ENCODE measurements at places on chromosomes 13 and 19. TPM values are rescaled to one million over a fixed set of nuclear protein-coding genes. Genes with fewer than 3 reads are reported as not detected.

- DNase-seq: no peak
These were observed 18.4 kb upstream of the RCBTB2 start for GRCh38 chr13:48551329-48551728.

DNA sequence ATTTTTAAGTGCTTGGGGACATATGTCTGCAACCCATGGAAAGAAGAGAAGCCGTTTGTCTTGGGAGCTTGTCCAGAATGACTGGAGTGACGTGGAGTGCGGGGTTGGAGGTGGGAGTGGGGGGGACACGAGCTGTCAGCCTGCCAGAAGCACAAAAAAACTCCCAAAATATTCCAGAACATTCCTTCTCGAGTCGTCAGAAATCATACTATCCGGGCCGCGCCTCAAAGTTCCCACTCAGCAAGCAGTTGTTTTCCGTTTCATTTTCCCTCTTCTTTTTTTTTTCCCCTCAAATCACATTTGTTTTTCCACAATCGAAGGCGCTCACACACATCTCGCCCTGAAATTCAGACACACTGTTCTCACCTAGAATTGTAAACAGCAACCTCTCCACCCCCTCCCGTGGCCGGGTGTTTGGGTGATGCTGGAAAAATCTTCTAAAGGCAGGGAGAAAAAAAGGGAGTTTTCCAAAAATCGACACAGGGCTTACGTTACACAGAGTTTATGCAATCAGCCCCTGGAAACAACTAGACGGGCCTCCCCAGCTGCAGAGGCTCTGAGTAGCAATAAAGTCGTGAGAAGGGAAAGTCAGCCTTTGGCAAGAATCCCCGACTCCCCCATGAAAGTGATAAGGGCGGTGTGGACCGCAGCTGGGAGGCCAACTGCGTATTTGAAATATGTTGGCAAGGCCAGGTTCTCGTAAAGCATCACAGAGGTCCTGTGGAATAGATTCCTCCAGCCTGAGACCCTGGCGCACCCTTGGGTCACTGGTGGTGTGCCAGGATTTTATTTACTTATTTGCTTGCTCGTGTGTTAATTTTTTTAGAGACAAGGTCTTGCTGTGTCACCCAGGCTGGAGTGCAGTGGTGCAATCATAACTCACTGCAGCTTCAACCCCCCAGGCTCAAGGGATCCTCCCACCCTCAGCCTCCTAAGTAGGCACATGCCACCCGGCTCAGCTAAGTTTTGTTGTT lies 31.2 kb upstream of the KLF2 start:
- peak; percentile 53 for DNase-seq

GRCh38 chr13:30156270-30156669 lies 151.1 kb downstream of the KATNAL1 start:
- no peak for DNase-seq

GRCh38 chr13:101474419-101474957 lies 22.0 kb downstream of the ITGBL1 start:
- no peak for DNase-seq

METTL21C gene
- polyA plus RNA-seq: 0.13 TPM

LGALS7B gene
- 1.8 TPM for polyA plus RNA-seq

All from left lung (tissue), 14 donors.